Tibial nerve (tissue), 4 donors: ENCODE measurements at places on chromosomes 16 and 17.

DNA sequence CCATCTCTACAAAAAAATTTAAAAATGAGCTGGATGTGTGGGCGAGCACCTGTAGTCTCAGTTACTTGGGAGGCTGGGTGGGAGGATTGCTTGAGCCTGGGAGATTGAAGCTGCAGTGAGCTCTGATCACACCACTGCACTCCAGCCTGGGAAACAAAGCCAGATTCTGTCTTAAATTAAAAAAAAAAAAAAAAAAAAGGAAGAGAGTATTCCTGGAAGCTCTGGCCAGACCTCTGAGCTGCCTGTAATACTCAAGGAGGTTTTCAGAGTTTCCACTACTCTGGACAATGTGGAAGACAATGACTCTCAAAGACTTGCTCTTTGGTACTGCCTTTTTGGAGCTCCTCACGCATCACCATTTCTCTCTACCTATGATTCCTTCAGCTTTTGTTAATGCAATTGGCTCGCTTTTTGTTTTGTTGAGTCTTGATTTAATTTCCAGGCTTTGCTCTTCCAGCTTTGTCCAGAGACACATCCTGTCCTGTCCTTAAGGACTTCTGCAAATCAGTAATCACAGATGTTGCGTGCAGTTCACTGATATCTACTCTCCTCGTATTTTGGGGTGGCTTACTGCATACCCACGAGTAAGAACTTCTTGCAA lies 10.8 kb downstream of the CHD9 start:
- no peak for DNase-seq

DNA sequence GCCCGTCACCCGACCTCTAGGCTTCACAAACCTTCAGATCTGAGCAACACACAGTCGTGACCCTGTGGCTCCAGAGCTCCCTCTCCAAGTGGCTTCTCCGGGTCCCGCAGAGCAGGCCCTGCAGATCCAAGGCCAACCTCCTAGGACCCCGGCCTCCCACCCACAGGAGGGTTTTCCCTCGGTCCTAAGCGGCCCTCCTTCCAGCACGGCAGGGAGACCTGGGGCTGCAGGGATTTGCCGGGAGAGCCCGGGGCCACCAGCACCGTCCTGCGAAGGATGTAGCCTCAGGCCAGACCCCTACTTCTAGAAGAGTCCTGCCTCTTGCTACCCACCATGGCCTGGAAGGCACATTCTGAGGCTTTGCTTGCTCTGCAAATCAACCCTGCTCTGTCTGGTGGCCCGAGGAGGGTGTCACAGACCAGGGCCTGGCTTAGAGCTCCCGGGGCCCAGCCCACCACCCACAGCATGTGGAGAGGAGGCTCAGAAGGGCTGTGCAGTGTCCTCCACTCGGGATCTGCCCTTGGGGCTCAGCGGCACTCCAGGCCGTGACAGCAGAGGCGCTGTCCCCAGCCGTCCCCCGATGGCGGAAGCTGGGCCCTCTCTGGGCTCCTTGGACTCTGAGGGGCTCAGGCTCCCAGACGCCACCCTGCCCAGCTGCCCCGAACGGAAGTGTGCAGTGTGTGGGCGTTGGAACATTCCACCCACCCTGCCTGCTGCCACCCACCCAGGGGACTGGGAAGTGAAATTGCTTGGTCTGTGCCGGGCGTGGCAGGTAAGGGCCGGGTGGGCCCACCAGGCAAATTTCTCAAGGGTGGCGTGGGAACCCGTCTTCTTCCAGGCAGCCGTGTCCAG lies 28.8 kb upstream of the ACSF3 start:
- DNase-seq: no peak

GRCh38 chr16:78672779-78673556 lies 573.5 kb downstream of the WWOX start:
- no peak for DNase-seq

GRCh38 chr17:67068999-67069398 lies 24.6 kb downstream of the CACNG1 start:
- no peak for DNase-seq

- DNase-seq: no peak
These were observed 138.1 kb downstream of the TRIM37 start for GRCh38 chr17:58968426-58969061.

DNA sequence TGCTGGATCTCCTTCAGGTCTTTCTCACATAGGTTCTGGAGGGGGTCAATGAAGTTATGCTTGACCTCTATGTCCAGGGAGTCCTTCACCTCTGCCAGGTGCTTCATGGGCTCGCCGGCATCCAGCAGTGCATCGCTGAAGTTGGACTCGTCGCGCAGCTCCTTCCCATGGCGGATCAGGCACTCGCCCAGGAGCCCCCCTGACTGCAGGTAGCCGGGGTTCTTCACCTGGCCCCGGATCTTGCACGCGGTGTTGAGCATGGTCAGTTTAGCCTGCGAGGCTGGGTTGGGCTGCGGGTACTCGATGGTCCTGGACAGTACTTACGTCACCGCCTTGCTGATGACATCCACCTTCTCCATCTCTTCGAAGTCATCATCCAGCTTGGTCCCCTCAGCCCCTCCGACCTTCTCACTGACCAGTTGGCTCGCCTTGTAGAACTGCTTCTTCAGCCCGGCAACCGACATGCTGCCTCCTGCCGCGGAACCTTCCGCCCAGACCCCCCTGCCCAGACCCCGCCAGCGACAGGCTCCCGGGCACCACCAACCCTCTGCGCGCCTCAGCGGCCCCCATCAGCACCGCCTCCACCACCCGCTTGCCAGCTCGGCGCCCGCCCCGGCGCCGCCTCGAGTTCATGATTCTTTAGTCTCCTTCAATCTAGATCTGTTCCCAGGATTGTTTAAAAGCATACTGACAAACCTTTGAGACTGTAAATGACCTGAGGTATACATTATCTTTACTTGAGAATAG lies 99.8 kb downstream of the KPNA2 start:
- no peak for DNase-seq

DNA sequence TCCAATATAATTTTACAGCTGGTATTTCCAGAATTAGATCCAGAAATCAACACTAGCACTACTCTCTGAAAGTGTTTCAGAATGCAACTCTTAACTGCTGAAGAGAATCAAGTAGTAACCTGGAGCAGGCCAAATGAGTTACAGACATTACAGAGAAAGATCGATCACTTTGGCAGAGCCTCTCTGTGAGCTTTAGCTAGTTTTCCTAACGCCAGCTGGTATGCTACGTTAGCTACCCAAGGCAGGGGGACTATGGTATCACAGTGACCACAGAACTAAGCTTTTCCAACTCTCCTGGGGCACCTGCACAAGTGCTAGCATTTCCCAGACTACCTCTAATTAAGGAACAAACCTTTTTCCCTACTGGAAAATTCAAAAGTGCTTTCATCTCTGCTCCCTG lies 30.4 kb downstream of the TRAF4 start:
- no peak for DNase-seq

- no peak for DNase-seq
These were observed 47.6 kb downstream of the ABCA9 start for GRCh38 chr17:69012895-69013805.

DNA sequence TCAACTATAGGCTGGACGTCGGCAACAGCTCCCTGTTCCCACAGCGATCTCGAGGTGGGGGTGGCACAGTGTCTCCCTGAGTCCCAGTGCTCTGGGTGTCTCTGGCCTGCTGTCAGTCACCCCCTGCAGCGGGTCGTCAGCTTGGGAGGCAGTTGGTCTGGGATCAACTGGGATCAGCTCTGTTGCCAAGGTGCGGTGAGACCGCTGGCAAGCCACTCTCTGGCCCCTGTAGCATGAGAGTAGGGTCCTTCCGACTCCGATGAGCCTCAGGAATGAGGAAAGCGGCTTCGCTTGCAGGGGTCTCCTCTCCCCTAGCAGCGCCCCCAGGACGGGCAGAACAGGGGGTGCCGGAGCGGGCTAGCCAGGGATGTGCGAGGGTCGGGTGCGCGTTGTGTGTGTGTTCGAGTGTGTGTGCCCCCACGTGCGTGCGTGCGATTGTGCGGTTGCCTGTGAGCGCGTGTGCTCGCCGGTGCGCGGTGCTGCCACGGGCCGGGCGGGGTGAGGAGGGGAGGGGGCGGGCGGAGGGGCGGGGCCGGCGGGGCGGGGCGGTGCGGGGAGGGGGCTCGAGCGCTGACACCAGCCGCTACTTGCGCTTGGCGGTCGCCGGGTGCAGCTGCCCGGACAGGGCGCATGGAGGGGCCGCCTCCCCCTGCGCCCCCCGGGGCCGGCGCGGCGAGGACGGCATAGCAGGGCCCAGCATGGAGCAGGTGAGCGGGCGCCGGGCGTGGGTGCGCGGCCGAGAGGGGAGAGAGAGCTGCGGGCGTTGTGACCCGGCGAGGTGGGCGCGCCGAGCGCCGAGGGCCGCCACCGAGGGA lies 9.4 kb upstream of the ARHGAP23 start:
- no peak for DNase-seq

DNA sequence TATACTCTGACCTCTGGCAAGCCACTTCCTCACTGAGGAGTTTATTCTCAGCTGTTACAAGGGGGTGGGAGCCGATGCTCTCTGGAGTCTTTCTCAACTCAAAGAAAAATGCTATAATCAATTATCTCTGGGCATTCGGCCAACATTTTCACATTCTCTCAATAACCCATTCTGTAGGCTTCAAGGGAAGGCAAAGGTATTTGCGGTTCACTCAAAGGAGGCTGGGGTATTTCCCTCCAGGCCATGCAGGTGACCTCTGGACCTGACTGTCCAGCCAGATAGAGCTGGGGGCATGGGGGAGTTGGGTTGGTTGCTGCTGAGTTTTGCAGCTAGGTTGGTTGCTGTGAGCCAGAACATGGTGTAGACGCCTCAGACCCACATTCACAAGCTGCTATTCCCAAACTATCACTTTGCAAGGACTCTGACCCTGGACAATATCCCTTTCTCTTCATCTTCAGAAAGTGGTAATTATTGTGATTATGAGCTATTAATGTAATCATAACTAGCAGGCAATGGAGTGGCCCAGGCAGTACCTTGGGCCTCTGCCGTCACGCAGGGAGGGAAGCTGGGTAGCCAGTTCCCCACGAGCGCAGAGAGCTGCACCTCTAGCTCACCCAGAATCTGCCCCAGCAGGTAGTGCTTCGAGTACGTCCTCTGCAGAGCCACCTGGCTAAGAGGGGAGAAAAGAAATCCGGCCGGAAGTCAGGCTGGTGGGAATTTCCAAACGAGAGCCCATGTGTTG lies 42.1 kb downstream of the AIPL1 start:
- no peak for DNase-seq

GRCh38 chr16:81431554-81432353 lies 12.9 kb upstream of the CMIP start:
- peak; percentile 49 for DNase-seq

DNA sequence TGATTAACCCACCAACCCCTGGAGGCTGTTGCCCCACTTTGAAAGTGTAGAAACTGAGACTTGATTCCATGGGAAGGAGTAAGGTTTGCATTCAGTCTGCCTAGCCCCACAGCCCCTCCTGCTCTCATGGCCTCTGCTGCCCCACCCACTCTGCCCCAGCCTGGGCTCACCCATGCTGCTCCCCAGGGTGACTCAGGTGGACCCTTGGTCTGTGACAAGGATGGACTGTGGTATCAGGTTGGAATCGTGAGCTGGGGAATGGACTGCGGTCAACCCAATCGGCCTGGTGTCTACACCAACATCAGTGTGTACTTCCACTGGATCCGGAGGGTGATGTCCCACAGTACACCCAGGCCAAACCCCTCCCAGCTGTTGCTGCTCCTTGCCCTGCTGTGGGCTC lies 6.5 kb downstream of the PRSS41 start:
- DNase-seq: no peak

GRCh38 chr17:39823407-39824054 lies 40.6 kb downstream of the IKZF3 start:
- no peak for DNase-seq

DNA sequence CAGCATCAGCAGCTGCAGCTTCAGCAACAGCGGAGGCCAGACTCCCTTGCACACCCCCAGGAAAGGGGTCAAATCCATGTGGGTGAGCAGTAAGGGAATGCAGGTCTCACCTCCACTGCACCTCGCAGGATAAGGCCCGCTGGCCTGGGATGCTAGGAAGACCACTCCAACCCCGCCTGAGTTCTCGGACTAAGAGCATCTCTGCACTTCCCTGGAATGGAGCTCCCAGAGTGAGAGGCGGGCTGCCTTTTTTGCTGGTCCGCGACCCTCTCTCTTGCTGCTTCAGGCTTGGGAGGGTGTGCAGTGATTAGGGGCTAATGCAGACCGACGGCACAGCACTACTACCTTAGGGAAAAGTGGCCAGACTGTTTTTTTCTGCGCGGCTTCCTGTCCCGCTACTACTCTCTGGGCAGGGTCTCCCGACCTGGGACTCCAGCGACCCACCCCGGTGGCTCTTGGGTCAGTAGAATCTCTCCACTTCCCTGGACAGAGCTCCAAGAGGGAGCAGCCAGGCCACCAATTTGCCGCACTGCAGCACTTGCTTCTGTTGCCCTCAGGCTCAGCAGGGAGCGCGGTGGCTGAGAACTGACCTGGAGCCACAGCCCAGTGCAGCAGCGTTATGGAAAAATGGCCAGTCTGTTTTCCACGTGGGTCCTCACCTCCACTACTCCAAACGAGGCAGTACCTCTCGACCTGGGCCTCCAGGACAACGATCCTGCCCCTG lies 480.4 kb downstream of the CDH8 start:
- DNase-seq: no peak

GRCh38 chr17:81200695-81201580 lies 21.8 kb downstream of the CEP131 start:
- peak; percentile 83 for DNase-seq

GRCh38 chr17:35545150-35545549 lies 7.7 kb upstream of the SLFN12L start:
- no peak for DNase-seq

GRCh38 chr16:4564661-4565267 lies 8.6 kb downstream of the C16orf96 start:
- DNase-seq: no peak

GRCh38 chr16:49332589-49333258 lies 40.9 kb upstream of the C16orf78 start:
- DNase-seq: no peak

- DNase-seq: no peak
These were observed 1.2 kb upstream of the HS3ST6 start for GRCh38 chr16:1919327-1919998.

GRCh38 chr16:991773-992172 lies 10.2 kb downstream of the SOX8 start:
- DNase-seq: no peak

GRCh38 chr16:47626246-47626645 lies 165.1 kb downstream of the PHKB start:
- no peak for DNase-seq

DNA sequence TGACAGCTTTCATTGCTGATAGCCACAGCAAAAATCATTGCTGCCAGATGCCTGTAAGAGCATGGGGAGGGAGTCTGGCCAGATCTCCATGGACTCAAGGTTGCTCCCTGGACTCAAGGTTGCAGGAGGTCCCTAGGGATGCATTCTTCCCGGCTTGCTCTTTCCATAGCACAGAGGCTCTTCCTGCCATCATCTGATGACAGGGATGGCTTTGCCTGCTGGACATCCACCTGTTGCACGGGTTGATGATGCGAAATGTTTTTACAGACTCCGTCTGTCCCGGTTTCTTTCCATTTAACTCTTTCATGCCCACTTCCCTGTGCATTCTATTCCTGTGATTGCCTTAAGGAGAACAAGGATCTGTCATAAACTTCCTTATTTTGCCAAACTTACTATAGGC lies 115.6 kb upstream of the HSBP1 start:
- no peak for DNase-seq

GRCh38 chr16:75572864-75573542 lies 6.8 kb downstream of the GABARAPL2 start:
- no peak for DNase-seq

GRCh38 chr16:64910356-64910755 lies 211.5 kb downstream of the CDH11 start:
- DNase-seq: peak; percentile 14

GRCh38 chr16:85428168-85428898 lies 184.8 kb upstream of the GSE1 start:
- DNase-seq: no peak
